ENCODE measurements at places on chromosomes 5 and 9.

GRCh38 chr5:146716636-146717035, 161.9 kb downstream of the PPP2R2B start:
- no peak for DNase-seq

- DNase-seq = no peak
These were observed 206.3 kb downstream of the CACNA1B start for GRCh38 chr9:138083873-138084272.

DNA sequence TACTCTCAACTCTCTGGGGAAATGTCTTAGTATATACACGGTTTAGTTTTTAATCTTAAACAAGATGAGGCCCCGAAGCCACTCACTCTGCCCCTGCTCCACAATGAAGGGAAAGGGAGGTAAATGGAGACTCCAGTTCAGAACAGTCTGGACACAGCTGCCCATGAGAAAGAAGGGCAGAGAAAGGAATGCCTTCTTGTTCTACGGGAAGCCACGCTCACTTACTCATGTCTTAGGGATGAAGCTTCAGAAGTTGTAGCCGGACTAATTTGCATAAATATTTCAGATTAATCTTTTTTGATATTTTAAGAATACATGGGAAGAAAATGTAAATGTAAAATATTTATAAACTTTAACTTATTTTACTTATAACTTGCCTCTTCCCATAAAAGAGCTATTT, 94.0 kb downstream of the COL23A1 start:
- DNase-seq = no peak

- no peak for DNase-seq
These were observed 3.1 kb downstream of the LHX3 start for GRCh38 chr9:136201609-136202453.

- DNase-seq = peak; percentile 23
These were observed 67.5 kb upstream of the MAMDC2 start for GRCh38 chr9:69976152-69976551.

- no peak for DNase-seq
These were observed 52.1 kb upstream of the TYRP1 start for GRCh38 chr9:12640866-12641636.

- no peak for DNase-seq
These were observed 28.4 kb upstream of the HK3 start for GRCh38 chr5:176927562-176927961.

DNA sequence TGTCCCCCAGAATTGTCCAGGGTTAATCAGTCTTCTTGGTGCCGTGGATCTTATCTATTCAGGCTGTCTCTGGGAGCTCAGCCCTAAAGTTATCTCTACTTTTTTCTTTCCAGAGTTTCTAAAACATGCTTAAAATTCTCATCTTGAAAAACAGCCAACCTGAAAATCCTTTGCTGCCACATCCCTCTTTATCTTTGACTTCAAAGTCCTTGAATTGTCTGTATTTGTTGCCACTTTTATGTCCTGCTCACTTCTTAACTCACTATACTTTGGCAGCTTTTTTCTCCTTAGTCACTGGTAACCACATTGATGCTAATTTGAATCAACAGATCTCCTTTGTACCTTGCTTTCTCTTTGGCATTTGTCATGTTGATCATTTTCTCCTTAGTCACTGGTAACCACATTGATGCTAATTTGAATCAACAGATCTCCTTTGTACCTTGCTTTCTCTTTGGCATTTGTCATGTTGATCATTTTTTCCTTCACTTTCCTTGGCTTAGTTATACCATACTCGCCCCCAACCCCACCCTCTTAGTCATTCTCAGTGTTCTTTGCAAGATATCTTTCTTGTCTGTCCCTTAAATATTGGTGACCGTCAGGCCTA, 8.5 kb downstream of the DMXL1 start:
- no peak for DNase-seq

GRCh38 chr9:104256031-104256695, 162.1 kb downstream of the SMC2 start:
- no peak for DNase-seq

DNA sequence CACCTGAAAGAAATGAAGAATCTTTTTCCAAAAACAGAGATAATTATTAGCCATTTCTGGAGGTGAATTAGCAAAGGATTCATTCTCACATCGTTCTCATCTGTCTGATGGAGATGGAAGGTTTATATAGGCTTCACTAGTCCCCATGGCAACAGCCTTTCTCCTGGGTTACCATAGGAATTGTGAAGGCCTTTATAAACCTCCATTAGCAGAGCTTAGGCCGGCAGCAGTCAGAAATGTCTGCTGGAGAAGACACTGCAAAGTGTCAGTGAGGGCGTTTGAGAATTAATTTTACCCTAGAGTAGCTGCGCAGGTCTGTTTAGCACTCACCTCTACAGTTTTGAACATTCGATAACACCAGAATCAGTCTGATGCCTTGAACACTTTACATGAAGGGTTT, 290.4 kb upstream of the NR4A3 start:
- DNase-seq = no peak

DNA sequence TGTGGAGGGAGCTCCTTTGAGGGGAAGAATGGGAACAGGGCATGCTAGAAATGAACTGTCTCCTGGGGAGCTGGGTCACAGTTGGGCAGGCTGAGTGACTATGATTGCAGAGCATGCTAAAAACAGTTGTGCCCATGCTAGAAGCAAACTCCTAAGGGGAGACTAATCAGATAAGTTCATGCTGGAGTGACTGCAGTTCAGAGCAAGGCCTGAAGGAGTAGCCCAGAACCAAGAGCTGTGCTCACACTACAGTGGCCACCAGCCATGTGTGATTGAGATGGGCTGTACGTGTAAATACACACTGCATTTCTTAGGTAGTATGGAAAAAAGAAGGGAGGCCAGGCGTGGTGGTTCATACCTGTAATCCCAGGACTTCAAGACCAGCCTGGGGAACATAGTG, 10.3 kb upstream of the AK1 start:
- DNase-seq = no peak

DNA sequence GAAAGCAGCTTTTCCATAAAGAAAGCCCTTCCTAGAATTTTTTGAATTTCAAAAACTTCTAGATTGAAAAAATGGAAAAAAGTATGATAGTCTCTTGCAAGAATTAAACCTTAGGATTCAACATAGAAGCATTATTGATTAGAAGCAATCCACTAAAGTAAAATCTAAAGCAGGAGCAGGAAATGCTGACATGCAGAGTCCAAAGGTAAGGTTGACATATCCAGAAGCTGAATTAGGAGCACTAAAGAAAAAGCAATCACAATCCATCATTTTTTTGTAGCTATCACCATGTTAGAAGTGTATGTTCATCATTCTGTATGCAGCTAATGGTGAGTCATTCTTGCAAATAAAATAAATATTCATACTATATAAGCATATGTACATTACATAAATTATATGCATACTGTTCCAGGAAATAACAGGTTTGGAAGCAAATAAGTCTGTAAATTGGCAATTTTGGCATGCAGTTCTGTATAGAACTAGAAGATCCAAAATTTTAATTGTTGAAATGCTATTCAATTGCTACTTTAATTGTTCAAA, 39.4 kb upstream of the RNF180 start:
- no peak for DNase-seq

- no peak for DNase-seq
These were observed 7.2 kb downstream of the P4HA2 start for GRCh38 chr5:132220491-132220890.

GRCh38 chr5:112616812-112617547, 120.7 kb upstream of the APC start:
- no peak for DNase-seq

GRCh38 chr5:23727271-23727670, 219.9 kb downstream of the PRDM9 start:
- no peak for DNase-seq

DNA sequence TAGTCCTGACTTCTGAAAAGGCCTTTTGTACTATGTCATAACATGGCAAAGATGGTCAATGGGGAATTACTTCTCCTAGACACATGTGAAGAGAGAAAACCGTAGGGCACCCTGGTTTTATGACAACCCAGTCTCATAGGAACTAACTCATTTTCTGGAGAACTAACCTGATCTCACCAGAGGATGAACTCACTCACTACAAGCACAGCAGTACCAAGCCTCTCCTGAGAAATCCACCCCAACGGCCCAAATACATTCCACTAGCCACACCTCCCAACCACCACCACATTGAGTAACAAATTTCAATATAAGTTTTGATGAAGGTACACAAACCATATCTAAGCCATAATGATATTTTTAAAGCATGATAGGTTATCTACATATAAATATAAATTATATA, 909.3 kb upstream of the CDH10 start:
- DNase-seq = no peak

GRCh38 chr5:5363045-5363444, 59.4 kb upstream of the ICE1 start:
- DNase-seq = no peak

GRCh38 chr9:14271093-14271673, 42.8 kb downstream of the NFIB start:
- DNase-seq = no peak

- DNase-seq = peak; percentile 76
These were observed 66.4 kb upstream of the FER start for GRCh38 chr5:108681079-108681921.

- DNase-seq = no peak
These were observed 216.1 kb downstream of the MAST4 start for GRCh38 chr5:66812291-66812690.

DNA sequence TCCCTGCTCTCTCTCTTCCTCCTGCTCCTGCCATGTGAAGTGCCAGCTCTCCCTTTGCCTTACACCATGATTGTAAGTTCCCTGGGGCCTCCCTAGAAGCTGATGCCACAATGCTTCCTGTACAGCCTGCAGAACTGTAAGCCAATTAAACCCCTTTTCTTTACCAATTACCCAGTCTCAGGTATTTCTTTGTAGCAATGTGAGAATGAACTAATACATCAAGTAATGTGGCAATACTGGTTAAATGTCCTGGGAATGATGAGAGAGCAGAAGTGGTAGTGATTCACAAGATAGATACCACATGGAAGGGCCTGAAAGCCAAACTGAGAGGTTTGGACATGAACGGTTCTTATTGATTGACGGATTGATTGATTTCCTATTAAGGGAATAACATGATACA, 62.6 kb upstream of the IL12B start:
- no peak for DNase-seq

DNA sequence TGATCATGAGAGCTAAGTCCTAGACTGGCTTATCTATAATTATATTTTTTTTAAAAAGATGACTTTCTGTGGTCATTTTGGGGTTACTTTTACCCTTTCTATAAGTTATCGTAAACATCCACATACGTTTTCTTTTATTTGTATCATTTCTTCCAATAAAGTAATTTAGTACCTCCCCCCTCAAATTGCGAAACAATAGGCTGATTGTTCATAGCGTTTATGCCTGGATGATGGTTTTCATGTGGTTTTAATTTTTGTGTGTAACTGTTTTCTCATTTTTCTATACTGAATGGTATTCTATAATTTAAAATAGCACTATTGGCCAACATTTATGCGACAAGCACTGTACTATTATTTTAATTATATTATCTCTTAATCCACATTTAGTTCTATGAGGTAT, 44.5 kb downstream of the SMC5 start:
- DNase-seq = no peak

DNA sequence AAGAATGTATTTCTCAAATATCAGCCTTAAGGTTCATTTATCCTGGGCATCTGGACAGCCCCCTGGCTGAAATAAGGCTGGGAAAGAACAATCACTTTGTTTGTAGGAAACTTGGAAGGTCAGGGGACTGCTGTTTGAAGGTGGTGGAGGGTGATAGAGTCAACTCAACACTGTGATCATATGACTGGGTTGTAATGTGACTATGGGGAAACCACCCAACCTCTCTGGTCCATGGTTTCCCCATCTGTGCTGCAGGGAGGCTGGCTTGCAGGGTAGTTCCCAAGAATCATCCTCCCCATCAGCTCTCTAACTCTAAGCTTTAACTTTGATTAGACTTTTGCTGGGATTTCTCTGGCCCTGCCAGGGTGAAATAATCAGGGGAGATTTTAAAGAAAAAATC, 10.0 kb downstream of the INSYN2B start:
- DNase-seq = no peak

DNA sequence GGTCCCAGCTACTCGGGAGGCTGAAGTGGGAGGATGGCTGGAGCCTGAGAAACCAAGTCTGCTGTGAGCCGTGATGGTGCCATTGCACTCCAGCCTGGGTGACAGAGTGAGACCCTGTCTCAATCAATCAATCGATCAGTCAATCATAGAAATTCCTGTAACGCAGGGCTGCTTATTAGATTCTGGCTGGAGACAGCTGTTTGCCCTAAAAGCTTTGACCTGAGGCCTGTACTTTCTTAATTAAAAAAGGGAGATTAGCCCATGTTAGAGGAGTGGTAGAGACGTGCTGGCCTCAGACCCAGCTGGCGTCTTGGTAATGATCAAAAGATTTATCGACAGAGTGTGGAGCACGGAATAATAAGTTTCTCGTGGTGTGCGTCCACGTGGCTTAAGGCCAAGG, 40.5 kb upstream of the HMCN2 start:
- DNase-seq = no peak

GRCh38 chr9:127424676-127424999, 456 bp downstream of the ZNF79 start:
- DNase-seq = peak; percentile 39

- DNase-seq = no peak
These were observed 88.8 kb upstream of the TTC23L start for GRCh38 chr5:34750206-34750605.

DNA sequence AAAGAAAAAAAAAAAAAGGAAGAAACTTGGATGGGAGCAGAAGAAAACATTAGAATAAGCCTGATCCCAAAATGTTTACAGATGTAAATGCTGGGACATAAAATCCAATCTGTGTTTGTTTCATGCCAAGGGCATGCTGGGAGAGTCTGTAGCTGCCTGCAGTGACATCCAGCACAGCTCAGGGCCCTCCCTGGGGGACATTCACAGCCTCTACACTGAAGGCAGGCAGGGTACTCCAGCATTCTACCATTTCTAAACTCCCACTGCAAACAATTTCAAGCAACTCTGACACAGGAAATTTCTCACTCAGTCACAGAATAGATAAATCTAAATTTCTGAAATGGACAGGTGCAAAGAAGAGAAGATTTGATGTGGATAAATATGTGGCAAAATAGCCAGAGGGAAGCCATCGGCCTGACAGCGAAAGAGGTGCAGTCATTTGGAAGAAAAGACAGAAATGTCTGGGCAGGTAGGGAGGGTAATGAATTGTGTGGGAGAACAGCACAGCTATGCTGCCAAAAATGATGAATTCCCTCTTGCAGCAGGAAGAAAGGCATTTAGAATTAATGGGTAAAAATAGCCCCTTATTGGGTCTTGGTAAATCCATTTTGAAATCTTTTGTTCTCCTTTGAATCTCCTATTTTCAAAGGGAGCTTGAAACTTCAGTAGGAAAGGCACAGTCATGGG, 199.4 kb downstream of the MED10 start:
- peak; percentile 20 for DNase-seq
